ENCODE measurements at places on chromosomes 13 and 19.

DNA sequence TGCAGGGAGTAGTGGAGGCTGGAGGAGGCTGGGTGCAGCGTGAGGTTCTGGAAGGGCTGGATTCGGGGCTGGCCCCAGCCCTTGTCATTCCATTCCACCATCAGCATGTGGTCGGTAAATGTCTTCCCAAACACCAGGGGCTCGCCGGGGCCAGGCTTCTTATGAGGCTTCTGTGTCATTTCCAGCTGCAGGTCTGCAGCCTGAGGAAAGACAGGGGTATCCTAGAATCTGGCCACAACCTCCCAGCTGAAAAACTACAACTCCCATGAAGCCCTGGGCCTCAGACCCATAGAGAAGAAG, 4.4 kb downstream of the BCAT2 start:
- peak; percentile 13 for DNase-seq

DNA sequence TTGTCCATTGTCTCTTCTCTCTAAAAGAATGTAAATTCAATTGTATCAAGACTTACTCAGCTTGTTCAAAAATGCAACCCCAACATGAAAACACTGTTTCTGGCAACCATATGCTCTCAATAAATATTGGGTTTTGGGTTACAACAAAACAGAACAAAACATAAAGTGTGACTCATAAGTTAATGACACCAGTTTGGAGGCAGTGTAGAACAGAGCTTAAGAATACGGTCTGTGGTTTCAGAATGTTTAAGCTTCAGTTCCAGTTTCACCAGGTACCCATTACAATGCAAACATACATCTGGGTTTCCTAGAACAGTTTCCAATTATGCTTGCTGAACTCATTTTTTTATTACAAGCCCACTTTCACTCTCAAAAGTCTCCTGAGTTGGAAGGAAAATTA, 285.8 kb upstream of the PCDH9 start:
- peak; percentile 87 for DNase-seq

DNA sequence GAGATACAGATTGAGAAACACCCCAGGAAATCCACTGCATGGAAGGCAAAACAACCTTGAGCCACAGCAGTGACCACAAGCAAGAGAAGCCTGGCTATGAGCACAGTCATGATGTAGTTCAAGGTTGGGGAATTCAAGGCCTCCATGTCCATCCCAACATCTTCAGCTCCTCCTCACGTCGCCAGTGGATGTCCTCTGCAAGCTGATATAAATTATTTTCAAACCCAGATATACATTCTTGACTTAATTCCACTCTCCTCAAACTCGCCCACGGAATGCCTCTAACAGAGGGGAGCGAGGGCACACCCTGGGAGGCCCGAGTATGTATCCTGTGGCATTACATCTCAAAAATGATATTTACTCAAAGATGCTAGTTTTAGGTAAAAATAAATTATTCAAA, 105.5 kb downstream of the SHISA2 start:
- no peak for DNase-seq

GRCh38 chr13:79541426-79542049, 60.6 kb downstream of the NDFIP2 start:
- DNase-seq = peak; percentile 53

GRCh38 chr19:4713384-4713951, 10.2 kb downstream of the DPP9 start:
- peak; percentile 91 for DNase-seq

- peak; percentile 83 for DNase-seq
Observed at GRCh38 chr19:13718733-13719132, 45.6 kb upstream of the MRI1 start.

GRCh38 chr13:90956031-90956430, 391.5 kb upstream of the MIR17HG start:
- DNase-seq = no peak

- no peak for DNase-seq
Observed at GRCh38 chr13:51858433-51859247, 3.1 kb upstream of the CCDC70 start.

DNA sequence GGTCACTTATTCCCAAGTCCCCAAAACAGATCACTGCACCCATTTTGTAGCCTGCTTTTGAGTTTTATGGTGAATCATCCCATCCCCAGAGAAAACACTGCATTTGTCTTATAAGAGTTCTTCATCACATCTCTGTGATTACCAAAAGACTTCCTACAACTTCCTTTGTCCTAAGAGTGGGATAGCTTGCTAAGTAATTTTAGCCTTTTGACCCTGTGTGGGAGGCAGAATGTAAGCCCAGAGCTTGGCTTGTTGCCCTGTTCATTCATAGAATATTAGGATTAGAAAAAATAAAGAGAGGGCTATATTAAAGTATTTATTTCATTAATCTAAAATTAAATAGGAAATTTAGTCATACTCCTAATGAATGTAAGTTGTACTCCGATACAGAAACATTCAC, 213.3 kb downstream of the MZT1 start:
- DNase-seq = no peak

DNA sequence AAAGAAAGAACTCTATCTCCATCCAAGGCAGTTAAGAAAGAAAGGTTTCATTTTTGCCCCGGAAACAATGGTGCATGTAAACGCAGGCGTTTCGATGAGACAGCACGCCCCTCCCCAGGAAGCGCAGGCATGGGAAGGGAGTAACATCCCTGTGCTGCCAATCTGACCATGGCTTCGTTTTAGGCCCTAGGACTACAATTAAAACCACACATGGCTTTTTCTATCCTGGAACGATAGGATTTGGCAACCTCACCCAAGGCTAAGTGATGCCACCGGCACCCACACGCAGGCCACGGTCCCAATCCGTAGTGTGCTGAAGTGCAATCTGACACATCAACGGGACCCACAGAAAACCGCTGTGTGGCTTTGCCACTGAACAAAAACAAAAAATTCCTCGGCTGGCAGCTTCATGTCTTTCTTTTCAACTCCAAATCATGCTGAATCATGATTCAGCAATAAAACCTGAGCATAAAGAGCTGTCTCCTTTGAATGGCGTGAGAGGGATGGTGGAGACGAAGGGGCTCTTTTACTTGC, 24.2 kb downstream of the RANBP3 start:
- peak; percentile 78 for DNase-seq

- DNase-seq = no peak
Observed at GRCh38 chr19:50275577-50276368, 53.4 kb downstream of the KCNC3 start.

DNA sequence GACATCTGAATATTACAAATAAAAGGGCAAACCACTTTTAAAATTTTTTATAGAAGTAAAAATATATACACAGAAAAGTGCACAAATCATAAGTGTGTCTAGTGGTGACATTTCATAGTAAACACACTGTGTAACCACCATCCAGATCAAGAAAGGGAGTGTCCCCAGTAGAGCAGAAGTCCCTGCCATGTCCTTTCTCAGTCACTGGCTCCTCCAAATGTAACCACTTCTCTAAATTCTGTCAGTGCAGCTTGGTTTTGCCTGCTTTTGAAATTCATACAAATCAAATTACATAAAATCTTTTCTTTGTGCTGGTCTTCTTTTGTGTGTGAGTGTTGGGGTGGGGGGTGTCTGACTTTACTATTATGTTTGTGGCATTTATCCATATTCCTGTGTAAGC, 116.5 kb downstream of the RBM26 start:
- no peak for DNase-seq

DNA sequence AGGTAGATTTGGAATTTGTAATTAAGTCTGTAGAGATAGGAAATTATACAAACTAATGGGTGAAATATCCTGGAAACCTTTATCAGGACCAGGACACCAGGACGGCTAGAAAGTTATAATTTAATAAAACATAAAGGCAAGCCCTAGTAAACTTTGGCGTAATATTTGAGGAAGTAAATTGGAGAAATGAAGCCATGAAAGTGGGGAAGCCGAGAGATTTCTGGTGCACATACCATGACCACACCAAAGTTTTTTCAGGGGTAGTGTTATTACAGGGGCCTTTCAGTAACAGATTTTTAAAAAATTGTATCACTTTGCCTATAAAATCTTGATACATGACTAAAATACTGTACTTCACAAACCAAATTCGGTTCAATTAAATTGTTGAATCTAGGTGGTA, 54.7 kb upstream of the URAD start:
- no peak for DNase-seq

DNA sequence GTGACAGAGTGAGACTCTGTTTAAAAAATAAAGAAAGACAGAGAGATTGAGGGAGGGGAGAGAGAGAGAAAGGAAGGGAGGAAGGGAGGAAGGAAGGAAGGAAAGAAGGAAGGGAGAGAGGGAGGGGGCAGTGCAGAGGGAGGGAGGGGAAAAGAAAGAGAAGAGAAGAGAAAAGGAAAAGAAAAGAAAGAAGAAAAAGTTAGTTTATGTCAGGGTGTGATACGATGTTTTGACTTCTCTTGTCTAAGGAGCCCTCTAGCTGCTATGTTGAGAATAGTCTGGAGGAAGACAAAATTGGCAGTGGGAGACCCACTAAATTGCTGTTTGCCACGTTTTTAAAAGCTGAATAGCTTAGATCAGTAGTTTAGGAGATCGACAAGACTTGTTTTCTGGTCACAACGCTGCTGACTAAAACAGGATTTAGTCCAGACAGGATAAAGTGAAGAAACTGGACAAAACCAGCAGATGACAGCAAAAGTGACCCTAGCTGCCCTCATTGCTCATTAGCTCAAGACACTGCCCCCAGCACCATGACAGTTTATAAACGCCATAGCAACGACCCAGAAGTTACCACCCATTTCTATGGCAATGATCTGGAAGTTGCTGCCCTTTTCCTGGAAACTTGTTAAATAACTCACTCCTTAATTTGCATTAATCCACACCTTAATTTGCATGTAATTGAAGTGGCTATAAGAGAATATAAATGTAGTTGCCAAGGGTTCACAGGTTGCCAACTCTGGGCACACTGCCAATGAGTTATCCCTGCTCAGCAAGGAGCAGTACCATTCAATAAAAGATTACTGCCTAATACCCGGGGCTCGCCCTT, 11.1 kb downstream of the TEX101 start:
- no peak for DNase-seq

Data from fibroblast of gingiva (primary cell).